ENCODE measurements at places on chromosomes 1 and 21.

DNA sequence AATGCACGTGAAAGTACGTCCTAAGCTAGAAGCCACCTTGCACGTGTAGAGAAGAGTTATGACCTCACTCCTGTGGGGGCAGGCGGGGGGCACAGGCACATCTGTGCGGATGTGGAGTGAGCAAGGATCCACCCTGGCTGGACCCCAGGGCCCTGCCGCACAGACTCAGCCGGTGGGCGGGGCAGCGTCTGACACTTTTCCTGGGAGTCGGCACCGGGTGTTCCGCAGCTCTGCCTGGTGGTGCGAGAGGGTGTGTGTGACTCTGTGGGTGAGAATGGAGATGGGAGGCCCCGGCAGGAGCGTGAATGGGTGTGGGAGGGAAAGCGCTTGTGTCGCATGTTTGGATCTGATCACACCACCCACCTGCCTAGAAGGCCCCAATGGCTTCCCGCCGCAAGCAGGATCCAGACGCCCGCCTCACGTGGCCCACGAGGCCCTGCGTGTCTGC, 29.5 kb downstream of the RAP1GAP start:
- DNase-seq: peak; percentile 84

DNA sequence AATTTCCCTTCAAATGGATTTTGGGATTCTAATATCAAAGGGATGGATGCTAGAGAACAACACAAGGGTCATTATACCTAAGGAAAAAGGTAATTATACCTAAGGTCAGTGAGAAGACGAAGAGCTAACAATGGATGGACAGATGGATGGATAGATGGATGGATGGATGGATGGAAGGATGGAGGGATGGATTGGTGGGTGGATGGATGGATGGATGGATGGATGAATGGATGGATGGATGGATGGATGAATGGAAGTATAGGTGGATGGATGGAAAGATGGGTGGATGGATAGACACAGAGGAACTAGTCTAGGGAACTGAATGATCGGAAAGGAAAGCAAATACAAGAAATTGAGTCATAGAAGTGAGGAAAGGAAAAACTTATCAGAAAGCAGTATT, 34.0 kb downstream of the SLC35F3 start:
- DNase-seq: no peak

DNA sequence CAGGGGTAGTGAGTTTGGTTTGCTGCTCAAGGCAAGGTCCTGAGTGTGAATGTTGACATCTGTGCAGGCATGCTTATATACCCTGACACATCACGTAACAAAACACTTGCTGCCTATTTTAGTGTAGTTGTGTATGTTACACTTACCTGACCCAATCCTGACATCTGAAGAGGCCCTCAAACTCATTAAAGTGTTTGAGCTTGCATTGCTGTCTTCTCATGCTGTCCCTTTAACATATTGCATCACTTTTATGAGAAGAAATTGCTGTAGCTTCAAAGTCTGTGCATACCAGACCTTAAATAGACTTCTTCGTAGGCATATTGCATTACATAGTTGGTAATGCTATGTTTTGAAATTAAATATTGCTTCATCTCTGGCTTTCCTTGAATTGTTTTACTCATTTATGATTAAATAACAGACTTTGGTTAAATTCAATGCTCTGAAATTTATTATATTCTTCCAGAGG, at the start of gene KRTAP19-3:
Gene KRTAP19-3 (minus strand): TSS at position 51 of the 466 bp plus-strand sequence. CDS start 56 bp downstream, outside the sequence.
- DNase-seq: no peak

- DNase-seq: no peak
Measured at GRCh38 chr1:42358791-42359190, 21.8 kb upstream of the RIMKLA start.

GRCh38 chr1:64505944-64506655, 36.2 kb downstream of the CACHD1 start:
- DNase-seq: no peak

DNA sequence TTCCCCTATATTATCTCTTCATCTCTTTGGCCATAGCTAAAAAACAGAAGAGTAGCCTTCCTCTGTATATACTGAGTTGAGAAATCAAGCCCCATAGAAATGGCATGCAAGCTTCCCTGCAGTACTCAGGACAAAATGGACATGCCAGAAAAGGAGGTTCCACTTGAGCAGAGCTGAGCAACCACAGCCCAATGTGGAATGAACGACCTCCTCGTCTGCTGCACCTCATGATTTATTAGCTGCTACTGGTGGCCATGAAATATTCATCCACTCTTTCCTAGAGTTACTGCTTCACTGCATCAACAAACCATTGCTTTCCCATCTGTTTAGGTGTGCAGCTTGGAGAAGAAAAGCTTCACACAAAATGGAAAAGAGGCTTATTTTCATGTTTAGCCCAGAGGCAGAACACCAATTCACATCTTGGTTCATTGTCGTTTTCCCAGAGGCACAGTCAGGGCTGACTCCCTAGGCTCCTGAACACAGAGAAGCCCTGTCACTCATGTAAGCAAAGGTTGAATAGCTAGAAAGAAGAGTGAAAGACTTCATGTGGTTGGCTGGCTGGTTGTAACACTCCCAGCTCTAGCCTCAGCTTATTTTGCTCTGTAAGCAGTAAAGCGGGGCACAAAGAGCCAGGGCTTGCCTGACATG, 148.0 kb downstream of the TSEN15 start:
- DNase-seq: no peak

GRCh38 chr1:205442051-205442725, 13.7 kb downstream of the BLACAT1 start:
- no peak for DNase-seq

GRCh38 chr1:17355898-17356297, 16.1 kb upstream of the PADI6 start:
- DNase-seq: no peak

- DNase-seq: peak; percentile 16
Measured at GRCh38 chr21:45128613-45129188, 54.3 kb downstream of the ADARB1 start.

- no peak for DNase-seq
Measured at GRCh38 chr21:29640080-29640508, 299.7 kb downstream of the GRIK1 start.

- DNase-seq: no peak
Measured at GRCh38 chr1:173149887-173150286, 57.2 kb downstream of the TNFSF4 start.

GRCh38 chr21:46559291-46559983, 45.4 kb downstream of the S100B start:
- DNase-seq: no peak

GRCh38 chr1:20112279-20113000, 6.9 kb downstream of the PLA2G2D start:
- no peak for DNase-seq

DNA sequence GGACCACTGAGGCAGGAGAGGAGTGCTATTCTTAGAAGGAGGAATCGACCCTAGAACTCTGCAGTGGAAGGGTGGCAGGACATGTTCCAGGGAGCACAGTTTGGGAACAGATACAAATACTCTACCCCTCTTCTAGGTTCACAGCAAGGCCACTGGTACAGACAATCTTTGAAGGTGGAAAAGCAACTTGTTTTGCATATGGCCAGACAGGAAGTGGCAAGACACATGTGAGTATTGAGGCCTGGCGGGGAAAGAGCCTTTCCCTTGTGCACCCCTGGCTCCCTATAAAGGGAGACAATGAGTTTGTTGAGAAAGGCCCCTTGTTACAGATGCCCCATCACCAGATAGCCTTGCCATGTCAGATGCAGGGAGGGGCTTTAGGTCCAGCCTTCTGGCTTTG, 17.8 kb downstream of the KIF2C start:
- no peak for DNase-seq

DNA sequence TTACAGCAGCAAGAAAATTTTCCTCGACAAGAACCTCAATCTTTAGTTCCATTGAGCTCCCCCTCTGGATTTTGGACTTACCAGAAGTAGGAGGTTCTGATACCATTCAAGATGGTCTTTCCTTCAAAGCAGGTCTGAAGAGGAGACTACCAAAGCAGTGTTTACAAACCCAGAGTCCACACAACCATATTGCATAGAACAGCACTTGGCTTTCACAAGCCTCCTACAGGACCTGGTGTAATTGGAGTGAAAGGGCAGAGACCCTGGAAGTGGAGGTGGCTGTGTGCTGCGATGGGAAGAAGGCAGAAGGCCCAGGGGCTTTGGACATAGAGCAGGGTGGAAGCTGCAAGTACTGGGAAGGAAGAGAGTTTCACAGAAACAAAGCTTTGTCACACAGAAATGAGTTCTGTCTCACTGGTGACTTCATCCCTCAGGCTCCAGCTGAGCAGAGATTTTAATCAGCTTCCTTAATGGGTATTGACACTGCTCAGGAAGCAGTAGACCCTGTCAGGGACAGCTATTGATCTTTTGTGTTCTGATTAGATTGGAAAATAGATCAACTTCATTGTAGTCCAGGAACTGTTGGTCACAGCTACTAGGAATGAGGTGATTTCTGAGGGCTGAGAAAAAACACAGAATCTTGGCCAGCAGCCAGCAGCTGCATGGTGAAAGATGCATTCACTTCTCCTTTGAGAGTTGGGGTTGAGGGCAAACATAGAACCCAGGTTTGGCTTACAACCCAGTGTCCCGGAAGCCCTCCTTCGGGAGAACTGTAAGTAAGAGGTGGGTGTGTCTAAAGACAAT, 124.0 kb downstream of the SYT2 start:
- DNase-seq: peak; percentile 12

- DNase-seq: no peak
Measured at GRCh38 chr1:18999359-18999758, 42.9 kb upstream of the IFFO2 start.

DNA sequence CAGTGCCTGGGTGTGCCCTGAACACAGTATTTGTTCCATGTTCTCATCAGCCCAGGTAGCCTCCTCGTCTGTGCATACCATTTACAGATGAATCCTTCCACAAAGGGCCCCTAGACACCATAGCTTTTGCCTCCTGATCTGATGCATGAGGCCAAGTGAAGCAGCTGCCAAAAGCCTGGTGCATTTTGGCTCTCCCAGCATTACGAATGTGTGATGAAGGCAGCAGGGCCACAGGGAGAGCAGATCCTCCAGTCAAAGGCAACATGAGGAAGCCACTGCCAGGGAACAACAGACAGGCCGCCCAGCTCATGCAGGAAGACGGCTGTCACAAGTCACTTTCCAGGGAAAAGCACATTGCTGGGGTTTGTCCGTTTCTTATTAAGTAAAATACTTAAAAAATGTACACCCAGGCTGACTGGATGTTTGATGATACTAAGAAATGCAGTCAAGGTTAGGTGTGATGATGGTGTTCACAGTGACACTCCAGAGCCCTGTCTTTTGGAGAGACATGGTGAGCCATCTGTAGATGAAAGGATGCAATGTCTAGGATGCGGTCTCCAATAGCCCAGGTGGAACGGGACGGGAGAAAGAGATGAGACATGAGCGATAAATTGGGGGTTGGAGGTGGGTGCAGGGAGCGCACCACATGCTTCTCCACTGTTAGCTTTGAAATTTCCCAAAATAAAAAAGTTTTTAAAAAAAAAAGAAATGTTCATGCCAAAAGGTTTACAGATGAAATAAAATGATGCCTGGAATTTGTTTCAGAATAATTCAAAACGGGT, 48.7 kb downstream of the NPHP4 start:
- no peak for DNase-seq

DNA sequence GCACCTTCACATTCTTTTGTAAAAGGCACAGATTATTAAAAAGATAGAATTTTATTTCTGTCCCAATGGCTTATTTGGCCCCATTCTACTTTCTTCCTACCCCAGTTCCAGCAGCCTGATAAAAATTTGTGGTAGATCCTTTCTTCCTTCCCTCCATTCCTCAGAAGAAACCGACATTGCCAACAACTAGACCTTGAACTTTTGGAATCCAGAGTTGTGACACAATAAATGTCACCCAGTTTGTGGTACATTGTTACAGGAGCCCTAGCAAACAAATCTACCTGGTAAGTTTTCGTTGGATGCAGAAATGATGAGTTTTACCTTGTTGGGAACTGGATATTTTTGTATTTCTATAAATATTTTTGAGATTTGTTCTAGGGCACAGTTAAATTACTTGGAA, 141.6 kb upstream of the IVNS1ABP start:
- DNase-seq: no peak

- DNase-seq: no peak
Measured at GRCh38 chr1:216554934-216555333, 131.7 kb upstream of the USH2A start.

DNA sequence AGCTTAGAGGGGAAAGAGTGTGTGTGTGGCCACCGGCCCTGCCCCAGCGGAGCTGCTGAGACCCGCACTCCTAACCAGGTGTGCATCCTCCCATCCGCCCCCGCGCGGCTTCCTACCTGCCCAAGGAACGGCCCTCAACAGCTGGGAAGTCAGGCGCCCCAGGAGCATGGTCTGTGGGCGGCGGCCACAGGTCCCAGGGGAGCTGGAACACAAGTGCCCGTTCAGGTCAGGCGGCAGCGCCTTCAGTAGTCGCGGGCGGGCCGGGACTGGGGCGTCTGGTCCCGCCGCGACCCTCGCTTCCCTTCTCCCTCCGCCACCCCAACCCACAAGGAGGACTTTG, 448 bp downstream of the AURKAIP1 start:
- no peak for DNase-seq

DNA sequence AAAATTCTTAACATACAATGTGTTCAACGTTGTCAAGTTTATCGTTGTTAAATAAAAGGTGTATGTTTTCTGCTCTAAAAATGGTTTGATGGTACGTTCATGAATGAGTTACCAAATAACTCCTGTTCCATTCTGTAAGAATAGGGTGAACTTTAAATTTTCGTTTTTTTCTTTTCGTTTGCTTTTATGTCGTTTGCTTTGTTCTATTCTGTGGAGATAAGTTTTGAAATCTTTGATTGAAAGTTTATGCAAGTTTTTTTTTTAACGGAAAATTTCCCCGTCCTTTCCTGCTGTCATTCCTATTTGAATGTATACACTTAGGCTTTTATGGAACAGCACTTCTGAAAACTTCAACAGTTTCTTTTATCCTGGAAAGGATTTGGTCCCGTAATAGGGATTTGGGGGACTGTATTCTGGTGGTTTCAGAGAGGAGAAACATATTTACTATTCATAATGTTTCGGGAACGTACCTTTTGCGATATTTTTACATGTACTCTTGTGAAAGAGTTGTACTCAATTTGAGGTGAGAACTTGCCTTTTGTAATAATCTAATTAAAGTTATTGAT, 1.7 kb downstream of the DR1 start:
- no peak for DNase-seq

GRCh38 chr1:203305809-203306088, 430 bp downstream of the BTG2 start:
- no peak for DNase-seq

DNA sequence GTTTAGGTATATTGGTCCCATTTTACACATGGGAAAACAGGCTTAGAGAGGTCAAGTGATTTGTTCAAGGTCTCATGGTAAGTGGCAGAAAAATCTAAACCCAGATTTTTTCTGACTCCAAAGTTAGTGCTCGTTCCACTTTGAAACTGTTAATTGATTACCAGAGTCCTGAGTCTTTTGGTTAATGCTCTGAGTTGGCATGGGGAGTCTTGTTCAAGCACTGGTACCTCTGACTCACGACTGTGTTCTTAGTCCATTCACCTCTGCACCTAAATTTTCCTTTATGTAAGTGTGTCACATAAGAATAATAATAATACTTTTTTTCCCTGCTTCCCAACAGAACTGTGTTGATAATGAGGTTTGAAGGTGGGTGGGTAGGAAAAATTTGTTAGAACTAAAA, 59.3 kb downstream of the VANGL2 start:
- no peak for DNase-seq
